ENCODE measurements at places on chromosomes 6 and 20.

DNA sequence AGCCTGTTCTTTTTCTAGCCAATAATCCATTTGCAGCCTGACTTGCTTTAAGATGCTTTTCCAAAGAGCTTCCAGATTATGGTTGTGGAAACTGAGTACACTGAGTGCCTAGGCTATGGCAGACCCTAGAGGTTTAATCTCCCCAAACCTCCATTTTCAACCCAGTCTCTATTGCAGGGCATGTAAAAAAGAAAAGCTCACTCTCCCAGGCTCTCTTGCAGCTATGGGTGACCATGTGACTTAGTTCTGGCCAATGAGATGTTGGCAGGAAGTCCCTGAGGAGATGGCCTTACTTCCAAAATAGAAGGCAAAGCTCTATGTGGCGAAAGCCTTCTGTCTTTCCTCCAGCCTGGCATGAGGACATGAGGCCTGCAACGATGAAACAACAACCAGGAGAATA is 3.8 kb downstream of the PDRG1 start:
- DNase-seq: no peak

GRCh38 chr6:96521306-96521643 is 331 bp upstream of the UFL1 start:
- no peak for DNase-seq

DNA sequence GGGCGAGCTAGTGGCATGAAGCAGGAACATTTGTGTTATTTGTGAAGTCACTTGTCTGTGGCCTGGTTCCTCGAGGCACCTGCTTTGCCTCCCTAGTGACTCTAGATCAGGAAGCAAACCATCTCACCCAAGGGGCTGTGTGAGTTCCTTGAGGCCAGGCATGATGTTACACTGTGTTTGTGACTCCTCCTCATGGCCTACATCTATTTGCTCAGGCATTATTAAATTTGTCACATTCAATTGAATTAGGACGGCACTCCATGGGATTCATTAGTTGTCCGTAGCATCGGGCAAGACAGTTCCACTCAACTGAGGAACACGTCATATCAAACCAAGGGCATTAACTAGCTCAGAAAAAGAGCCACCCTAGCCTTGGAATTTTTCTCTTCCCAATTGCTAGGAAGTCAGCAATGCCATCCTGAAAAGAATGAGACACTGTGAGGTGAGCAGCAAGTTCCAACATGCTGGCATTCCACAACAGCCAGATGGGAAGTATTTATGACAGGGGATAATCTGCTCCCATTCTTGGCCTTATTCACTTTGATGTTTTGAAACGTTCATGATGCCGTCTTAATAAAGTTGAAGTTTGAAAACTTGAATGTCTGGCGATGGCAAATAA is 17.2 kb downstream of the TMEM200A start:
- no peak for DNase-seq

DNA sequence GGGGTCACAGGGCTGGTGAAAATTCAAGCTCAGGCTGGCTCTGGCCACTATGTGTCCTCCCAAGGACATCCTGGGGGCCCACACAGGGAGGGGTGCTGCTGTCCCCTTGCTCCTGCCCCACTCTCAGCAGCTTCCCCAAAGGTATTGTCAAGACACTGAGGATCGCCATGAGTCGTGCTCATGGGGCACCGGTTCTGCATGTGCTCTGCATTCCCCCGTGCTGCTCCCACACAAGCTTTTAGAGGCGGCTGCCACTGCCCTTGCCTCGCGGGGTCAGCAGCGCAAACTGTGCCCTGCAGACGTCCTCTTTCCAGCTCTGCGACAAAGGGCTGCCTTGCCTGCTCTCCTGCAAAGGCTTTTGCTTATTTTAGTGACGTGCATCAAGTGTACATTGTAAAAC is 179.8 kb downstream of the ERMARD start:
- no peak for DNase-seq

- DNase-seq: no peak
Measured at GRCh38 chr6:157592541-157592940, 211.6 kb downstream of the ZDHHC14 start.

DNA sequence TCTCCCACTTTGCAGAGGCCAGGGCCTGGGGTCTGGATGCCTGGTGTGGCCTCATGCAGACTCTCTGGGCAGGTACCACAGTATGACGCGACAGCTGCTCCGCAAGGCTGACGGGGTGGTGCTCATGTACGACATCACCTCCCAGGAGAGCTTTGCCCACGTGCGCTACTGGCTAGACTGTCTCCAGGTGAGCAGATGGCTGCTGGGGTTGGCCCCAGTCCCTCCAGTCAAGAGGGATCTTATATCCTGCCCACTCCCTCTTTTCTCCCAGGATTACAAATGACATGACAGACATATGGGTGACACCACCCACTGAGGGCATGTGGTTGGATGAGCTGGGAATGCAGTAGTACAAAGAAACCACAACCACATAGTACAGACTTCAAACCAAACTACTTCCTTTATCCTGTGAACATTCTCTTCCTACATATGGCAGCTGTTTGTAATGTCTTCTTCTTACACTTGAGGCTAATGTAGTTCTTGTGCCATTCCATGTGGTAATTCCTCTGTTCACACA is 29.9 kb downstream of the RAB44 start:
- no peak for DNase-seq

DNA sequence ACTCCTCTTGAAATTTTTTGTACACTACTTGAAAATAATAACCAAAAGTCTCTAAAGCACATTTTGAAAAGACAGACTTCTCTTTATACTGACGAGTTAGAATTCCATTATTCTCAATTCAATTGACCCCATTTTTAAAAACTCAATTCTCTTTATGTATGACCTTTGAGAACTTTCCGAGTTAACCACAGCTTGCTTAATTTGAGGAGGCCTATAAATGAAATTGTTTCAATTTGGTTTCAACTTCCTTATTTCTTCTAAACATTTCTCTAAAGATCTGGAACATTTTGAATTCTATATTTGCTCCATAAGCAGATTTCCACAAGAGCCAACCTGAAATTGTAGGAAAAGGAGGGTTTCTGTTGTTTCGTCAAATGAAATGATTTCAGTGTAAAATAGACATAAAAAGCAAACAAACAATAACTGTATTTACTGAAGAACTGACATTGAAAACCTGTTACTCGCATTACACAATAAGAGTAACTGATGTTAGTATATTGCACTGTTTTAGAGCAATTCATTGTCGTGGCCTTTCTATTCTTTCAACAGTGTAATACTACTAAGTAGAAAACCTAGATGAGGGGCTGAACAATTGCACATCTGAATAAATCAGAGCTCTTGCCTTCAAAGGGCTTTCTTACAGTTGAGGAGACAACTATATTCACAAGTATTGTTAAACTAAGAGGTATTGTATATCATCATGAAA is 223.6 kb downstream of the HIVEP2 start:
- no peak for DNase-seq

DNA sequence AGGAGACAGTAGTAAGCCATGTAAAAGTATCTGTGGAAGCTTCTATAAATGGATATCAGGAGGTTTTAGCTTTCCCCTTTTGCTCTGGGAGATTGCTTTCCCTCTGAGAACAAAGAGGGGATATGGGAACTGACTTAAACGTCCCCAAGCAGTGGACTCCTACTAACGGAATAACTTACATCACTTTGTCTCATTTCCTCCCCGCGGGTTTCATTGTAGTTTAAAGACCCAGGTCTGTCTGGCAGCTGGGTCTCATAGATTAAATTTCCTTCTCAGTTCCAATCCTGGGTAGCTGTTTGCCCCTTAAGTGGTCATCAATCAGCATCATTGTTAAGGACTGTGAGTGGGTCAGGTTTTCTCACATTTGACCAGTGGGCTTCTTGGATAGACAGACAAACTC is 68.7 kb downstream of the PLAGL1 start:
- no peak for DNase-seq

- no peak for DNase-seq
Measured at GRCh38 chr20:36308986-36309385, 2.8 kb downstream of the DLGAP4 start.

GRCh38 chr6:46352541-46353268 is 138.5 kb downstream of the RCAN2 start:
- no peak for DNase-seq

DNA sequence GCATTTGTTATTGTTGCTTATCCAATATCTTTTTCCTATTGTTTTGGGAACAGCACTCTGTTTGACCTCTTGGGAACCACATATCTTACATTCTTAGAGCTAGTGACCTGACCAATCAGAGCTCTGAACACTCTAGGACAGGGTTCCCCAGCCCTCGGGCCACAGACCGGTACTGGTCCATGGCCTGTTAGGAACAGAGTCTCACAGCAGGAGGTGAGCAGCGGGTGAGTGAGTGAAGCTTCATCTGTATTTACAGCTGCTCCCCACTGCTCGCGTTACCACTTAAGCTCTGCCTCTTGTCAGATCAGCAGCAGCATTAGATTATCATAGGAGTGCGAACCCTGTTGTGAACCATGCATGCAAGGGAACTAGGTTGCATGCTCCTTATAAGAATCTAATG is 226.0 kb upstream of the TSHZ2 start:
- no peak for DNase-seq

DNA sequence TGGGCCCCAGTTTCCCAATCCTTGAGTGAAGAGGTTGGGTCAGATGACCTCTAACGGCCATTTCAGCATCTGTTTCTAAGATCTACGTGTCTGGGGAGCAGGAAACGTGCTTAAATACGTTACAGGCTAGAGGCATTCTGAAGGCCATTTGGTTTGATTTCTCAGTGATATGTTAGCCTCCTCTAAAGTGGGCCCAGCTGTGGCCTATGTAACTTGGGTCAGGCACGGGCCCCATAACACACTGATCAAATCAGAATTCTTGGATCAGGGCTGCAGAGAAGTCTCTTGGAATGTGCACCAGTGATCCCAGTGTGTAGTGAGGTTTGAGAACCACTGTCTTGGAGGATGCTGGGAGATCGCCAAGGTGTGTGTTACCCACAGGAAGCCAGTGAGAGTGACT is 36.1 kb upstream of the TGM3 start:
- no peak for DNase-seq

DNA sequence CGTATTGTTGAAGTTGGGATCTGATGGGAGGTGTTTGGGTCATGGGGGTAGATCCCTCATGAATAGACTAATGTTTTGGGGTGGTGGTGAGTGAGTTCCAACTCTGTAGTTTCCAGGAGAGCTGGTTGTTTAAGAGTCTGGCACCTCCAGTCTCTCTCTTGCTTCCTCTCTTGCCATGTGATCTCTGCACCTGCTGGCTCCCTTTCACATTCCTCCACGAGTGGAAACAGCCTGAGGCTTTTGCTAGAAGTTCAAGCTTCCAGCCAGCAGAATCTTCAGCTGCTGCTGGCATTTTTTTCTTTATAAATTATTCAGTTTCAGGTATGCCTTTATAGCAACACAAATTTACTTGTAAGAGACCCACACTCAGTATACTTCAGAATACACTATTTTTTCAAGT is 1021.6 kb downstream of the EYS start:
- no peak for DNase-seq

DNA sequence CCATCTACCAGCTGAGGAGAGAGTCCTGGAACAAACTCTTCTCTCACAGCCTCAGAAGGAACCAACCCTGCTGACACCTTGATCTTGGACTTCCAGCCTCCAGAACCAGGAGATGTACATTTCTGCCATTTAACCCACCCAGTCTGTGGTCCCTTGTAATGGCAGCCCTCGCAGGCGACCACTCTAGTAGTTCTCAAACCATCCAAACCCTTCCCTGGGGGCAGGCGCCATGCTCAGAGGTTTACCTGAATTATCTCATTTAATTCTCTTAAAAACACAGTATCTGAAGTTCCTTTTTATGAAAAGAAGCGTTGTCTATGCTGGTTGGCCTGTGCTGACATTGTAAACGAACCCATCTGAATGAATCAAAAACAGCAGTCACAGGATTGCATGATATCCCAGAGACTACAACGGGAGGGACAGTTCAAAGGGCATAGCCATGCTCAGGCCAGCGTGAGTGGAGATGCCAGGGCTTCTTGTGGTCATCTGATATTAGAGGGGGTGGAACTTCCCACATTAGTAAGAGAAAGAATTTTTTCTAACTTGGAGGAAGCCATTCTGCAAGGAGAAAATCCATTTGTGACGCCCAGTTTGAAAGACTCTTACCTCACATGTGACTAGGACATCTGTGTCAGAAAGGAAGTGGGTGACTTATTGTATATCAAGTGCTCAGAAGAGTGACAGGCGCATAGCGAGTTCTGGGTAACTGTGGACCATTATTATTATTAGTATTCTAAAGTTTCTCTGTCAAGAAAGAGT is 17.2 kb upstream of the TAGAP start:
- no peak for DNase-seq

GRCh38 chr6:3321875-3322274 is 63.1 kb downstream of the PSMG4 start:
- no peak for DNase-seq

DNA sequence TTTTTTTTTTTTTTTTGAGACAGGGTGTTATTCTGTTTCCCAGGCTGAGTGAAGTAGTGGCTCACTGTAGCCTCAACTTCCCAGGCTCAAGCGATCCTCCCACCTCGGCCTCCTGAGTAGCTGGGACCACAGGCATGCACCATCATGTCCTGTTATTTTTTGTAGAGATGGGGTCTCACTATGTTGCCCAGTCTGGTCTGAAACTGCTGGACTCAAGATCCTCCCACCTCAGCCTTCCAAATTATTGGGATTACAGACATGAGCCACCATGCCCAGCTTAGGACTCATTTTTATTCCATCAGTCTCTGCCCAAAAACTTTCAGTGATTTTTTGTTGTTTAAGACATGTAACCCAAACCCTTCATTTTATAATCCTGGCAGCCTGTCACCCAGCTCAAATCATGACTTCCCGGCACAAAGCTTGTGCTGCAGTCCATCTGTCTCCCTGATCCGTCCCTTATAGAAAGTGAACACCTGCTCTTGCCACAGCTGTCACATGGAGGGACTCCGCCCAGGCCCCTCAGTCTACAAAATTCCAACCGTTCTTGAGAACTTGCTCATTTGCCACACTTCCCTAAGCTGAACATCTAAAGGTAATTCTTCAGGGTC is 183.9 kb upstream of the JARID2 start:
- DNase-seq: no peak

DNA sequence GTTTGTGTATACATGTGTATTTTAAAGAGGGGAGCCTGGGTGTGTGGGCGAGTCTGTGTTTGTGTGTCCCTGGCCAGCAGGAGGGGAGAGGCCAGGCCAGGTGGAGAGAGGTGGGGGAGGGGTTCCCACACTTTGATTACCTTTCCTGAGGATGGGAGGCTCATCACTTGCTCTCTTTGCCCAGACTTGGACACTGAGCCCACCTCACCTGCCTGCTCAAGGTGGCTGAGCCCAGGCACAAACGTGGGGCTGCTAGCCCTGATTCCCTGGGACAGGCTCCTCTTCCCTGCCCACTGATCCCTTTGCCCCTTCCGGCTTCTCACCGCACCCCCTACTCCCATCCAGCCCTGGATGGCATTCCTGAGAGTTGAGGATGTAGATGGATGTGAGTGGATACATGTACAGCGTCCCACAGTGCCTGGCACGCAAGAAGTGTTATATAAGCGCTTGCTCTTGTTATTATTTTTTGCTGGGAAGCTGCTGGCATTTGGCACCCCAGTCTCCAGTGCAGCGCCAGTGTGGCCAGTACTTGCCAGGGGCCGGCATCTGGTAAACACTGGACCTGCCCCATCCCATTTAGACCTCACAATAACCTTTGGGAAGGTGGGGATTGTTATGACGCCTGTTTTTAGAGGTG is 2.7 kb downstream of the CEBPB start:
- DNase-seq: no peak

Measured in stimulated activated CD4-positive, alpha-beta T cell treated with anti-CD3 and anti-CD28 coated beads, Interleukin-2, amount 100 ng/mL, for 24 hours (primary cell).